ENCODE measurements at places on chromosomes 11 and 22.

DNA sequence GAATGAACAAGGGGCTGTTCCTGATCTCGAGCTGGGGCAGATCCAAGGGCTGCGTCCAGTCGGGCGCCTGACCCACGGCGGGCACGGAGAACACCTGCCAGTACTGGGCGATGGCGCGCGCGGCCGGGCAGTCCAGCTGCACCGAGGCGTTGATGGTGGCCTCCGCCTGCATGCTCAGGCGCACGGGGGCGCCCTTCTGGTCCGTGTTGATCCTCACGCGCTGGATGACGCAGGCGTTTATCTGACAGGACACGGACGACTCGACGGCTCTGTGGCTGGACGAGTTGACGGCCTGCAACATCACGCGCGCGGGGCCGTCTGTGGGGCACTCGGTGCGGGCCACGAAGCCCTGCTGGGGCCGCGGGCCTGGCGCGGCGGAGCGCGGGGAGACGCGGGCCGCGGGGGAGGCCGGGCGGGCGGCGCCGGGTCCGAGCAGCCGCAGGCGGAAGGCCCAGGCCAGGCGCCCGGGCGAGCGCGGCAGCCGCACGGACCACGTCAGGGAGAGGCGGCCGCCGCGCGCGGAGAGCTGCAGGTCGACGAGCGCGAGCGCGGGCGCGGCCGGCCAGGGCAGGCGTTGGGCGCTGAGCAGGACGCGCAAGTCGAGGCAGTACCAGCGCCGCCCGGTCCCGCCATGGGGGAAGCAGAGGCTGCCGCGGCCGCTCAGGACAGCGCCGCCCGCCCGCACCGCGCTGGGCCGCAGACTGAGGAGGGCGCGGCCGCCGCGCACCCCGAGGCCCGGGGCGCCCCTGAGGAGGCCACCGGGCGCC, 511 bp downstream of the PKDREJ start:
- DNase-seq: peak; percentile 20

GRCh38 chr22:44145544-44145943, 35.2 kb upstream of the PARVG start:
- no peak for DNase-seq

DNA sequence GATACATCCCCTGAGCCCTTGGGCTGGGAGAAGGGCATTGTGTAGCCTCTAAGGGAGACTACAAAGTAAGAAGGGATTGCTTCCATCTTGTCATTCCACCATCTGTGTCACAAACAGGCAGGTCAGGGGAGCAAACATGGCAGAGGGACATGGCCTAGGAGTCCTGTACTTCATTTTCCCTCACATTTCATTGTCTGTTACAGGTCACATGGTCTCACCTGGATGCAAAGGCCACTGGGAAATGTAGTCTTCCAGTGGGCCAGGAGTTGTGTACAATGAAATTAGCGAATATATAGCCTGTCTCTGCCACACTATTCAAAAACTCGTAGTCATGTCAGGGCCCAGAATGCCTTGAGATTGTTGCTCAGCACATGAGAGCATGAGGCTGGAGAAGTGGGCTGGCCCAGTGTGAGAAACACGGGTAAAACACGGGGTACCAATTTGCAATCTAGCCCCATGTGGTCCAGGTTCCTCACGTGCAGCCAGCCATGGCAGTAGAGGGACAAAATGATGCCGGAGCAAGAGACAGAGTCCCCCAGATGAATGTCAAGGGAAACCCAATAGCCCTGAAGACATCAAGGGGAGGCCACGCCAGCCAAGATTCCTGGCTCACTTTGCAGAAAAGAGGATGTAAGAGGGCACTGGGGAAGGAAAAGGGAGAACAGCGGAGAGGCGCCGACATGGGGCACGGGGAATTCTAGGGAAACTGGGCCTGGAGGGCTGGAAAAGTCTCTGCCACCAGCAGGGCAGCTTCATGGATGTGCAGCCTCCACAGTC, 47.7 kb upstream of the EMID1 start:
- DNase-seq: no peak

DNA sequence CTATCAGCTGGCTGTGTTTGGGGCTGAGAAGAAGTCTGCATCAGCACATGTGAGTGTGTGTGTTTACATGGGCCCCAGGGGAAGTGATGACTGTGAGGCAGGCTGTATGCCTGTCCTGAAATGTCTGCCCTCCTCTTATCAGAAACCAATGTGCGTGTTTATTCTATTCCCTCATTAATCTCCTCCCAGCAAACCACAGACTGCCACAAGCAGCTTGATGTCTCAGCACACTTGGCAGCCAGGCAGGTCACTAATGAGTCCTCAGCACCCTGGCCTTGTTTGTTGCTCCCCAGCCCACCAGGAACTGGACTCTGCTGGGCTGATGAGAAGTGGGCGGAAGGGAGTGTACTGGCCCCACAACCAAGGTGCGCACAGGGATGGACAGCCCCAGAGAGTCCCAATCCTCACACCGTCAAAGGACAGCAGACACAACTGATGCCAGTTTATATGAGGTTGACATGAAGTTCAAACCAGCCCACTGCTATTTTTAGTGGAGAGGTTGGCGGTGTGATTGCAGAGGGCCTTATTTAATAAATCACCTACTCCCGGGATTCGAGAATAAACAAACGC, 225.8 kb downstream of the ETS1 start:
- DNase-seq: peak; percentile 3

GRCh38 chr22:20229916-20230775, 38.0 kb downstream of the RTN4R start:
- DNase-seq: no peak

- DNase-seq: no peak
Observed at GRCh38 chr11:134101282-134101681, 32.4 kb downstream of the JAM3 start.

- no peak for DNase-seq
Observed at GRCh38 chr11:102799681-102800340, 1.9 kb upstream of the MMP1 start.
